ENCODE measurements at places on chromosomes 2 and 18. TPM values are rescaled to one million over a fixed set of nuclear protein-coding genes. Genes with fewer than 3 reads are reported as not detected.

DNA sequence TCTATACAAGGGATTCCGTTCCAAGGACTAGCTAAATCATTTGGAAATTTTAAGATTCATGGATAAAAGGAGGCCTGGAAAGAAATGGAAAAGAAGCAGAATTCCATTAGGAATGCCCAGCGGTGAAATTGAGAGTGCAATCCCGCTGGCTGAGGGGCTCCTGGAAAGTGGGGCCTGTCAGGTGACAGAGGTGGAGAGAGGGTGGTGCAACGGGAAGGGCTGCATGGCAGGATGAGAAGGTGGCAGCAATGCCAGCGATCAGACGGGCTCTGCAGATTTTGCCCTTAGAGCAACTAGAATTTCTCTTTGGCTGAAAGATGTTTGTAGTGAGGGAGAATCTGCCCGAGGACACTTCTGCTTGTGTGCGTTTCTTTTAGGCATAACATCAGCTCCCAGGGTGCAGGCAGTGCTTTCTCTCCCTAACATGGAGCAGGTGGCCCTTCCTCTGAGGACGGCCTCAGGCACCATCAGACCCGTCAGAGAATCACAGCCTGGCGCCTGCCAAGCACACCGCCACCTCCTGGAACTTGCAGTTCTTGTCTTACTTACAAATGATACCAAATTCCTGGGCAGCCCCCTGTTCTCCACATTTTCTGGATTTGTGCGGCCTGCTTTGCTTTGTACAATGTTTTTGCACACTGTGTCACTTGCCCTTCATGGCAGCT, 261.6 kb downstream of the NDUFA10 start:
- DNase-seq = no peak

- DNase-seq = no peak
Measured at GRCh38 chr2:222034058-222034457, 264.7 kb downstream of the PAX3 start.

GRCh38 chr18:76075777-76076176, 419.3 kb downstream of the ZNF516 start:
- no peak for DNase-seq

DNA sequence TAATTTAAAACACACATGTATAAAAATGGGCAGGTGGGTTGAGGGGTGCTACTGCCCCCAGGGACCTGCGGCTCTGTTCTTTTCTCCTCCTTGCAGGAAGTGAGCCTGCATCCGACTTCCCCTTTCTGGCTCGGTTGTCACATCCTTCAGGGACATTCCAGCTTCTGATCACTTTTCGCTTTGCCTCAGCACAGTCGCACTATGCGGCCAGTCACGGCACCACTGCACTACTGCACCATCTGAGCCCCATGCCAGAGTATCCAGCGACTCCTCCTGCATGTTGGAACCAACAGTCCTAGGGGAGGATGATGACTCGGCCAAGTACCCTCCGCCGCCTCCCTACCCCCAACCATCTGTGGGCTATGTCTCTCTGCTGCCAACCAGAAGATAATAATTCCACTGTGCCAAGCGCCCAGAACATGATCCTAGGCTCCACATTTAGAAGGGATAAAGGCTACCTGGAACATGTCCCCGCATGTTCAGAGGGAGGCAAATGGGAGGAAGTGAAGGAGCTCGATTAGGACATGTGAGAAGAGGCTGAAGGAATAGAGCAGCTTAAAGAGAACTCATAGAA, 17.6 kb downstream of the CDC42EP3 start:
- DNase-seq = no peak

- no peak for DNase-seq
Measured at GRCh38 chr2:17658251-17658843, 95.3 kb downstream of the SMC6 start.

- DNase-seq = peak; percentile 28
Measured at GRCh38 chr2:233165895-233166661, 85.4 kb upstream of the ATG16L1 start.

DNA sequence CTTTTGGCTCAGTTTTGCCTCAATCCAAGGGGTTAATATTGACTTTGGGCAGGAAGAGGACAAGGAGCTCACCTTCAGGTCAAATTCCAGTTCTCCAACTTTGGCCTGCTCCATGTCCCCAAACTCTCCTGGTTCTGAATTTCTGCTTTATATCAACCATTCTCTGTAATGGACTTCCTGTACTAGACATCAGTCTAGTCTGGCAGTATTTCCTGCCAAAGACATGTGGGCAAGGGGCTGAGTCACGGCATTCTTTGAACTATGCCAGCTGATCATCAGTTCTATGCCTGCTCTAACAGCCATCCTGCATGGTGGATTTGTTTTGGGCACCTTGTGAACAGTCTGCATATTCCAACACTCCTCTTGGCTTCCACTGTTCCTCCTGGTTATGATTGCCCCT, 199.4 kb downstream of the ZEB2 start:
- DNase-seq = no peak

DNA sequence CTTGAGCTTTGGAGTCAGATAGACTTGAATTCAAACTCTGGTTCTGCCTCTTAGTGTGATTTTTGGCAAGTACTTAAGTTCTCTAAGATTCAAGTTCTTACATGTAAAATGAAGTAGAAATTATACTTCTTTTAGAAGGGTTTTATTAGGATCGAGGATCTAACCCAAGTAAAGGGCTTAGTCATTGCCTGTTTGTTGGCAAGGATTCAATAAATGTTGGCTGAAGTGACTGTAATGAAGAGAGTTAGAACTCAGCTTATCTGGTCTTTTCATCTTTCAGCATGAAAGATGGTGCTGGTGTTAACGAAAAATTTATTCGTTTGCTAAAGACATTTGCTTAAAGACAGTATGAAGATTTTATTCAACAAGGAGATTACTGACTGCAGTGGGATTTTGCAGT, 315.9 kb upstream of the THUMPD2 start:
- no peak for DNase-seq

Gene DSG4
- total RNA-seq = not detected

Gene TACR1
- total RNA-seq = 5.1 TPM

Gene LOXHD1
- 0.25 TPM for total RNA-seq
